ENCODE measurements at places on chromosomes 5 and 9.
A peak's percentile ranks its signal among the peaks of the same experiment; 100 is the strongest.

- DNase-seq, result no peak
Observed at GRCh38 chr5:59038798-59039295, 456.0 kb downstream of the RAB3C start.

DNA sequence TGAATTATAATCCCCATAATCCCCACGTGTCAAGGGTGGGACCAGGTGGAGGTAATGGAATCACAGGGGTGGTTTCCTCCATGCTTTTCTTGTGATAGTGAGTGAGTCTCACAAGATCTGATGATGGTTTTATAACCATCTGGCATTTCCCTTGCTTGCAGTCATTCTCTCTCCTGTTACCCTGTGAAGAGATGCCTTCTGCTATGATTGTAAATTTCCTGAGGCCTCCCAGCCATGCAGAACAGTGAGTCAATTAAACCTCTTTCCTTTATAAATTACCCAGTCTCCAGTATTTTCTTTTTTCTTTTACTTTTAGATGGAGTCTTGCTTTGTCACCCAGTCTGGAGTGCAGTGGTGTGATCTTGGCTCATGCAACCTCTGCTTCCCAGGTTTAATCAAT, 182.7 kb upstream of the SEMA6A start:
- DNase-seq, result no peak

- DNase-seq, result no peak
Observed at GRCh38 chr5:138775034-138775433, 21.8 kb downstream of the CTNNA1 start.

DNA sequence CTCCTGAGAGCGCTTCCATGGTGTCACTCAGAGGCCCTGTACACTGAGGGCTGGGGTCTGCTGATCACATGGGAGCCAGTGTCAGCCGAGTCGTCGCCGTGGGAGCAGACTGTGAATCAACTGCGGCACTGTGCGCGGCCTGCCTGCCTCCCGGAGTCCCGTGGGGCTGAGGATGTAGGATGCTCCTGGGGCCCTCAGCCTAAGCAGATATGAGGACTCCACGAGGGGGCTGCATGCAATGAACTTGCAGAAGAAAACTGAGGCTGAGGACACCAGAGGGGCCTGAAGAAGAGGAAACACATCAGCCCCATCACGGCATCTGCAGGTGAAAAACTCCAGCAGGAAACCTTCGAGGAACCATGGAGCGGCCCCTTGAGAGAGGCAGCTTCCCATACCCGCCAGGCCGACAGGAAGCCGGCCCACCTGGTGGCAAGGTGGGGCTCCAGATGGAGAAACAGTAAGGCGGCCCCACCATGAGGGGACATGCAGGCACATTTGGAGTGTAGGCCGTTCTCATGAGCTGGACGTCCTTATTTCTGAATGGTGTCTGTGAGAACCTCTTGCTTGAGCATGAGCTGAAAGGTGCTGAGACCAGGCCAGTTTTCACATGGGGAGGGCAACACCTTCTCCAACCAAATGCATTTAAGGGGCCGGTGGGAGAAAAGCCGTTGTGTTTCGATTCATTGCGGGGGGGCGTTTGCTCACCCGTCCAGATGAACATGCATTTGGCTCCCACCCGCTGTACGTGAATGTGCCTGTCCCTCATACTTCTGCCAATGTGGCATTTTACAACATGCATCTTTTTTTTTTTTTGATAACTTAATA, 35.2 kb upstream of the ADAMTS2 start:
- DNase-seq, result no peak

DNA sequence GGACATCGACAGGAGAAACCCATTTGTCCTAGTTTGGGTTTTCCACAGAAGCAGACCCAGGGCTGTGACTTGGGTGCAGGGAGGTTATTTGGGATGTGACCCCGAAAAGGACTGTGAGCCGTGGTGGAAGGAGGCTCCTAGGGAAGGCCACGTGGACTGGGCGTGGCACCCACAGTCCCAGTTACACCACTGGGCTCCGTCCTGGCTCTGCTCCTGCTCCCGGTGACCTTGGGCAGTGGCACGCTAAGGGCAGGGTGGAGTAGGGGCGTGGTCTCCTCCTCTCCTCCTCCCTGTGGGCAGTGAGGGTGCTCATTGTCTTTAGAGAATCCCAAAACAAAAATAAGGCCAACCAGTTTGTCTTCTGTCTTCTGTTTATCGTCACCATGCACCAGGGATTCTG, 190.1 kb downstream of the GADD45G start:
- DNase-seq, result no peak

- DNase-seq, result no peak
Observed at GRCh38 chr5:123647066-123647465, 135.1 kb downstream of the CSNK1G3 start.

- DNase-seq, result peak; percentile 46
Observed at GRCh38 chr5:157548513-157549282, 26.9 kb downstream of the ADAM19 start.

- DNase-seq, result no peak
Observed at GRCh38 chr5:67620424-67621397, 424.1 kb upstream of the CD180 start.

- DNase-seq, result no peak
Observed at GRCh38 chr9:130599625-130600024, 20.2 kb downstream of the FUBP3 start.

DNA sequence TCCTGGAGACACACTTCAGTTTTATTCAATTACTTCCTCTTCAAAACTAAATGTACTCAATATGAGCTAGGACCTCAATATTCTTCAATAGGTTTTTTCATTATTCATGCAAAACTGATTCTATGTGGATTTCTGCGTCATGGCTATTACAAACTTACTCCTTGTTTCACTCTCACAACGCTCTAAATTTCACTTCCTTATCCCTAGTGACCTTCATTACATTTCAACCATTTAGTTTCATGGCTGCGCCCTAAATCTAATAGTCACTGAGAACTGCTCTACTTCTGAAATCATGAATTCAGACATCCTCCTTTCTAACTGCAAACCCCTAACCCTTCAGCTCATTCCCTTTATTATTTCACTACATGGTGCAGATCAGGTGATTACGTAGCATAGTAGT, 93.9 kb downstream of the SLC25A46 start:
- DNase-seq, result no peak

DNA sequence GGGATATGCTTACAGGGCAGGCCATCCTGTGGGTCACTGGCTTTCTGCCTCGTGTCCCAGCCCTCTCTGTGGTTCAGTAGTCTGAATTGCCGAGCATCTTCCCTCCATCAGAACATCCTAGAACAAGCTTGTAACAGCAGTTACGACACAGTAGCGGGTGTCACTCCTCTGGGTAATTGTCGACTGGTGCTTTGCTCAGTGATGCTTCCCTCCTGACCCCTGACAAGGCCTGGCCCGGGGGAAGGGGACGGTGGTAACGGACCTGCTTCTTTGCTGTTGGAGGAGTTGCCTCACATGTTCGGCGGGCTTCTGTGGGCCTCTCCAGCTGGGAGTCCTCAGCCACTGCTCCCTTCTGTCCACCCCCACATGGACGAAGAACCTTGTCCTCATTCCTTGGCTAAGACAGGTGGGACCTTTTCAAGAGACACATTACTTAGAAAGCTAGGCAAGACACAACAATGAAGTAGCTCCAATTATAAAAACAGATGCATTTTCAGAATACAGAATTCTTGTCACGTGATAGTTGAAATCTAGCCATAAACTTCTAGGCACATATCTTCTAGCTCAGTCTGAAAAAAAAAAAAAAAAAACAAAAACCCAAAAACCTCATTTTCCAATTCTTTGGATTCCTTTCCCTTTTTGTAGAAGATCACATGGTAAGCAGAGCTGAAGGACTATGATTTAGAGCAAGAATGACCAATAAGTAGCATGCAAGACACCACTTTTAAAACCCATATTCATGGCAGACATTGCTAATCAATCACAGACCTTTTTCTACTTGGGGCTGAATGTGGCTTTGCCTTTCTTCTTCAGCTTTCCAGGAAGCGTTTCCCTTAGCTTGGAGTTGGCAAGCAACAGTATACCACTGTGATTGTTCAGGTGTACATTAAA, 25.0 kb downstream of the HMCN2 start:
- no peak for DNase-seq

DNA sequence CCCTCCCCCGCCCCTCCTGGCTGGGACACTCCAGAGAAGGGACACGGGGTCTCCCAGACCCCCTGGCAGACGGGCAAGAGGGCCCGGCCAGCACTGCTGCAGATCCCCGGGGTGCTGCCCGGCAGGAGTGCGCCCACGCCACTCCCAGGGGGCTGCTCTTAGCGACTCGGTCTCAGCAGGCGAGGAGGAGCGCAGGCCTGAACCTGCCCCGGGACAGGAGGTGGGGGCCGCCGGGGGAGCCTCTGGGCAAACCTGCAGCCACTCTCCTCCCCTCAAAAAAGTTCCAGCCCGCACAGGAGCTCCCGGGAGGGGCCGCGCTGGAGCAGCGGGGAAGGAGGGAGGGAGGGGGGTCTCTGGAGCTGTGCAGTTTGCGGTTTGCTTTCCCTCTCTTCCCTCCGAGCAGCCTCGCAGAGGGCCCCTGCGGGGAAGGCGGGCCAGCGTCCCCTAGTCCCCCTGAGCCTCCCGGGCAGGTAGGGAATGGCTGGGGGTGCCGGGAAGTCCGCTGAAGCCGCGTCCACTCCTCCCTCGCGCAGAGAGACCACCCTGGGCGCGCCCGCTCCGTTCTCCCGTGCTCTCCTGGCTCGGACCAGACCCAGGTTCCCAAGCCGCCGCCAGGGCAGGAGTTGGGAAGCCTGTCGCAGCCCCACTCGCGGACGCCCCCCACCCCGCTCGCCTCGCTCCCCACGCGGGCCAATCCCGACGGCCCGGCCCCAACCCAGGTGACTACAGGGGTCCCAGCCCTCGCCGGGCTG, 44.2 kb downstream of the NACC2 start:
- DNase-seq, result no peak

DNA sequence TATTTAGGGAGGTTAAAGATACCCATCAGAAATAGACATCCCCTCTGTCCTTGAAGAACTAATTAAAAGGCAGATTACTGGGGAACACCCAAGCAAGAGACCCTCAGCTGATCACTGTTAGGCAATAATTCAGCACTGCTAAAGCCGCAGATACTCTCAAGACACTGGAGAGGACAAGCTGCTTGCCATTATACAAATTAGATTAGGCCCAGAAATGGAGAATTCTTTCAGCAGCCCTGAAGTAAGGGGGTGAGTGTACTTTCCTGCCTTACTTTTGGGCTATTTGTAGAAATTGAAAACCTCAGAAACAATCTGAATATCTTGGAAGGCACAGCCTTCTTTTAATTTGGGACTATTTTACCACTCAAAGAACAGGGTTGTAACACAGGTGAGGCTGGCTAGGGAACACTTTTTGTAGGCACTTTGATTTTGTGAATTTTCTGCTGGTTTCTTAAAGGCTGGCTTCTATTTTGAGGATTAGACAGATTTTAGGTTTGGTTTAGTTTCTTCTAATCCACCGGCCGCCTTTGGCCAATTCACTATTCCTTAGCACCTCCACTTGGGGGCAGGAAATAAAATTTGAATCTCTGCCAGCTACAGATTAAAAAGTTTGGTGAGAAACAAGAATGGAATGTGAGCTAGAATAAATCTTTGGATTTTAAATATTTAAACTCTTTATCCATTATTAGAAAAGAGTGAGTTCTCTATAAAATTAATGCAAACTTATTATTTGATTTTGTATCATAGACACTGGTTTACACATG, 106.0 kb downstream of the SMARCA2 start:
- DNase-seq, result no peak

GRCh38 chr9:80156262-80156661, 584.5 kb downstream of the TLE4 start:
- DNase-seq, result no peak

- no peak for DNase-seq
Observed at GRCh38 chr9:3857091-3857490, 331.3 kb upstream of the RFX3 start.

- no peak for DNase-seq
Observed at GRCh38 chr9:108662956-108663355, 192.8 kb downstream of the ACTL7B start.

GRCh38 chr9:91720313-91720712, 229.7 kb downstream of the ROR2 start:
- DNase-seq, result no peak

GRCh38 chr9:8660383-8660782, 860.8 kb upstream of the DMAC1 start:
- peak; percentile 4 for DNase-seq

GRCh38 chr9:117325831-117326230, 89.0 kb downstream of the ASTN2 start:
- no peak for DNase-seq

GRCh38 chr9:16230731-16231130, 639.7 kb downstream of the BNC2 start:
- no peak for DNase-seq

DNA sequence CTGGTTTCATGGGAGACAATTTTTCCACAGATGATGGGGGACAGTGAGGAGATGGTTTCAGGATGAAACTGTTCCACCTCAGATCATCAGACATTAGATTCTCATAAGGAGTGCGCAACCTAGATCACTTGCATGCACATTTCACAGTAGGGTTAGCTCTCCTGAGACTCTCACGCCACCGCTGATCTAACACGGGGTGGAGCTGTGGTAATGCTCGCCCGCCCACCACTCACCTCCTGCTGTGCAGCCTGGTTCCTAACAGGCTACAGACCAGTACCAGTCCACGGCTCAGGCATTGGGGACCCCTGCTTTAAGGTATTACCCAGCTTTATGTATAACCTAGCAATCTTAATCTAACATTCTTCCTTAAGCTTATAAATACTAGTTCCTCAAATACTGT, 35.6 kb downstream of the TTC39B start:
- no peak for DNase-seq

- DNase-seq, result no peak
Observed at GRCh38 chr9:98132806-98133631, 14.0 kb upstream of the TRIM14 start.

- no peak for DNase-seq
Observed at GRCh38 chr9:86939891-86940290, 7.4 kb downstream of the GAS1 start.

- DNase-seq, result no peak
Observed at GRCh38 chr5:76025069-76025468, 58.1 kb upstream of the SV2C start.

DNA sequence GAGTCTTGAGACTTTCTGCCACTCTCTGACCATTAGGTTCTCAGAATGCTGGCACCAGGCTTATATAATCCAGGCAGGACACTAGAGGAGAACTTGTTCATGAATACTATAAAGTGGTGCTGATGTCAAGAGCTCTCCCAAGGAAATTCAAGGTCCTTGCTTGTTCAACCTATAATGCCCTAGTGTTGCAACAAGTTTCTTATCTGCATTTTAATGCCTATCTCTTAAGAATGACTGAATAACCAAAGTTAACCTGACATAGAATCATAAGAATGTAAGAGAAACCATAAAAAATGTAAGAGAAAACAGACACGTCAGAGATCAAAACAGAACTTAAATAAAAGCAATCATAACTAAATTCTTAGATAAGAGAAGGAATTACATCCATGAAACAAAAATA, 640.8 kb upstream of the SGCD start:
- DNase-seq, result no peak

DNA sequence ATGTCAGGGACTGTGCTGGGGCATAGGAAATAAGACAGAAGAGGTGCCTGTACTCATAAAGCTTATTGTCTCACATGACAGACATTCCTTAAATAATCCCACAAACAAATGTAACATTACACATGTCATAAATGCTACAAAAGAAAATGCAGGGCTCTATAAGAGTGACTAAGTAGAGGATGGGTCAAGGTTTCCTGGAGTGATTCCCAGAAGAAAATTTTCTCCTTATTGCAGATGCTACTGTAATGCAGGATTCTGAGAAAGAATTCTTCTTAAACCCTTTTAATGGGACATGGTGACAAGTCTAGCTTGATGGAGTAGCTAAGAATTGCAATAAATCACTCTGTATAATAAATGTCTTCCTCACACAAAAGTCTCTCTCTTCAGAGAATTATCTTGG, 55.7 kb downstream of the SH3TC2 start:
- DNase-seq, result no peak
